Dermis microvascular lymphatic vessel endothelial cell (primary cell): ENCODE measurements at places on chromosomes 2 and 18. TPM values are rescaled to one million over a fixed set of nuclear protein-coding genes. Genes with fewer than 3 reads are reported as not detected.

Gene RNU2-63P
- 99.9 TPM in 1 of 2 replicates, not detected in the other for total RNA-seq

DNA sequence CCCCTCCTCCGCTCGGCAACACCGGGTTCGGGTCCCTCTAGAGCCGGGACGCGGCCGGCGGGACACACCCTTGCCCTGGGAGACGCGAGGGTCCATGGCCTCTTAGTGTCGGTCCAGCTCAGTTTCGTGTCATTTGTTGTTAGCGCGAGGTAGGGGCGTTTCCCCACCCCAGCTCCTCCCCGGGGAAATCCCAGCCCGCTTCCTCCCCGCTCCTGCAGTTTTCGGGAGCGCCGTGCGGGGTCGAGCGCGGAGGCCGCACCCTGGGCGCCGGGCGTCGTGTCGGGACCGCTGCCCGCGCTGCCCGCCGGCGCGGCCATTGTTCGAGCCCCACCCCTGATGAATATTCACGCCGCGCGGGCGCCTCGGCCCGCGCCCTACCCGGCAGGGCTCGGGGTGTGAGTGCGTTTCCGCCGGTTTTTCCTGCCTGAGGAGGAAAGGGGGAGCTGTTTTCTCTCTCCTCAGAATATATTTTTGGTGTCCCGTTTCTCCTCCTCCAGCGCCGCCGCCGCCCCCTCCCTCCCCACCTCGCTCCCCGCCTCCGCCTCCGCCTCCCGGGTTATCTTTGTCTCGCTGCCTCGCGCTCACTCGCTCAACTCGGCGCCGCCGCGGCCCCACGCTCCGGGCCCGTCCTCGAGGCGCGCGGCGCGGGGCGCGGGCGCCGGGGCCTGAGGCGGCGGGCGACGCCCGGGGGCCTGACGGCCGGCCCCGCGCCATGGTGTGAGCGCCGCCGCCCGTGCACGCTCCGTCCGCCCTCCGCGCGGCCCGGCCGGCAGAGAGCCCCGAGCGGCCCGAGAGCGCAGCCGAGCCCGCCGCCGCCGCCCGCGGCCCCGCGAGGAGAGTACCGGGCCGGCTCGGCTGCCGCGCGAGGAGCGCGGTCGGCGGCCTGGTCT is at the start of gene MAP4K4:
Gene MAP4K4 (plus strand): TSS at position 584 of the 890 bp plus-strand sequence. CDS start 374 bp downstream, outside the sequence.
- peak; percentile 55 for DNase-seq

GRCh38 chr2:152350155-152350679 is 15.2 kb downstream of the FMNL2 start:
- no peak for DNase-seq

DNA sequence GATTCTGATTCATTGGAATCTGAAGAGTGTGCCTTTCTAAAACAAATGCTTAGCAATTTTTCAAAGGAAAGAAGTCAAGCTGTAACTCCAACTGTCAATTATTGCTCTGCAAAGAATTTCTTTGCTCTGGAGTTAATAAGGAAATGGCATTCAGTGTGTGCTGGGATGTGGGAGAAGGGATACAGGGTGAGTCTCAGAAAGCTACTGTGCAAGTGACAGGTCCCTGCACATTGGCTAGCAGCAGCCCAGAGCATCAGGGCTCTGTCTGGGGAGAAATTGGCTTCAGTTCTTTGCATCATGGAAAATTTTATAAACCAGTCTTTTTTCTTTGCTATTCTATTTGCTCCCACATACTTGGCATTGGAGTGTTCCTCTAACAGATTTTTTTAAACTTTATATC is 1.1 kb upstream of the SYT4 start:
- DNase-seq: no peak

Gene RPRM
- not detected in 2 replicates for total RNA-seq

Gene TMEM17
- total RNA-seq: 1.3 and 2.0 TPM in 2 replicates

- DNase-seq: no peak
Measured at GRCh38 chr2:5285061-5285460, 407.1 kb upstream of the SOX11 start.

Gene GAL3ST2
- total RNA-seq: not detected in 2 replicates

Gene CXCR1
- total RNA-seq: not detected in 2 replicates

DNA sequence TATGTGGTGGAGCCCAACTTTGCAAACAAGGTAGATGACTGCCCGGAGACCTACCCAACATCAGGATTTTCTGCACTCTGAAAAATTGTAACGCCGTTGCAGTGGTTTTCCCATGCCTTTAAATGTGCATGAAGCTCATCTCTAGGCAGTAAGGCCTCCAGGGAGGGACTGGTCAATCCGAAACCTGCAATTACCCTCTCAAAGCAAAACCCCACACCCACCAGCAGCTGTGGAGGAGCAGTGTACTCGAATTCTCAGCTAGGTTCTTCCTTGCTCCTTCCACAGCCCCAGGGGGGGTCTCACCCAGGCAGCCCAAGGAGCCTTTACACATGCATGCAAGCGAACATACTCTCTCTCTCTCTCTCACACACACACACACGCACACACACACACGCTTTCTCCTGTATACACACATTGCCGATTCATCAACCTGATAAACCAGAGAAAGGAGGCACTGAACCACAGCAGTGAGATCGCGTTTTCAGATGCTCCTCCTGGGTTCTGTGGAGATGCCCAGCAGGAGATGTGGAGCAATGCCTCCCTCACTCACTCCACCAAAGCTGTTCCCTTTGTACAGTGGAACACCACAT is 109.2 kb downstream of the VIT start:
- DNase-seq: no peak

Gene CCT4
- total RNA-seq: 139 and 173 TPM in 2 replicates

- DNase-seq: no peak
Measured at GRCh38 chr2:120404941-120405758, 59.2 kb downstream of the INHBB start.

Gene FAM161A
- total RNA-seq: 0.76 and 0.90 TPM in 2 replicates

Gene GPD2
- 27.4 and 33.4 TPM in 2 replicates for total RNA-seq

- no peak for DNase-seq
Measured at GRCh38 chr2:35963357-35963756, 392.2 kb upstream of the CRIM1 start.

DNA sequence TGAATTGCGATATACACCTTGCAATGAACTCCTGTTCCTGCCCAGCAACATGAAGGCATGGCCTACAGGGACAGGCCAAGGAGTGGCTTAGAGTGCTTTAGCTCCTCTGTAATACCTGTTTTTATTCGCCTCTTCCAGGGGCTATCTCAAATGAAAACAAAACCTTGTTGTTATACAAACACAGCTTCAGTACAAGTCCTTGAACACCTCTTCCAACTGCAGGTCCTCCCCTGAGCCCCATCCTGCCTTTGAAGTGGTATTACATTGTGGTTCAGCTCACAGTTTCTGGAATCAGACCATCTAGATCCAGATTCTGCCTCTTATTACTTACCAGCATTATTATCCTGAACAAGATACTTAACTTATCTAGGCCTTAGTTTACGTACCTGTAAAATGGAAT is 83.0 kb upstream of the HNRNPA3 start:
- DNase-seq: no peak

Gene ANKRD53
- total RNA-seq: 0.13 and 0.38 TPM in 2 replicates
